Activated CD4-positive, alpha-beta T cell treated with anti-CD3 and anti-CD28 coated beads for 48 hours (primary cell): ENCODE measurements at places on chromosomes 2 and 18.

DNA sequence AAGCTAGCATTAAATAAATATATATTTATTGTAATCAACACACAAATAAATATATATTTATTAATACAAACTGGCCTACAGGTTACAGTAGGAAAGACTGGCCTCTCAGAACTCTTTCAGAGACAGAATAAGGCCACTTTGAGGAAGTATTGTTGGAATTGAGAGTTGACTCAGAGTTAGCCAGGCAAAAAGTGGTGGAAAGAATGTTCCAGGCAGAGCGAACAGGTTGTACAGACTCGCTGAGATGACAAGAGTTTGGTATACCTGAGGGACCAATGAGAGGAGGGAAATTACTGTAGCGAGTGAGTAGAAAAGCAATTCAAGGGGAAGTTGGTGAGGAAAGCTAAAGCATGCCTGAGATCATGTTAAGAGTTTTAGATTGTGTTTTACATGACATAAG lies 19.0 kb upstream of the XDH start:
- DNase-seq: no peak

- DNase-seq: no peak
These were observed 79.0 kb downstream of the TTC21B start for GRCh38 chr2:165874445-165875039.

DNA sequence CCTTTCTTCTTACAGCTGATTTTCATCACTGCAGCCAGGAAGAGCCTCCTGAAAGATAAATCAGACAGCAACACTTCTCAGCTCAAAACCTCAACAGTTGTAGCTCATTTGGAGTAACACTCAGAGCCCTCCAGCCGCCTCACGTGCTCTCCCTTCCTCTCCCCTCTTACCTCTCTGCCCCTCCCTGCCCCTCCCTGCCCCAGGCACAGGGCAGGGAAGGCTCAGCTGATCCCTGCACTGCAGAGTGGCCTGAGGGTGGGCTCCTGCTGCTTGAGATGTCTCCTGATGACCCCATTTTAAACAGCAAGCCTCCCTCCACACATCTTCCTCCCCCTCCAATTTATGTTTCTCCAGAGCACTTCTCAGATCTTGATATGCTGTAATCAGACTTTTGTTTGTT lies 54.4 kb downstream of the SH3YL1 start:
- no peak for DNase-seq

- DNase-seq: no peak
These were observed 202.9 kb downstream of the KCNH7 start for GRCh38 chr2:162635706-162636105.

DNA sequence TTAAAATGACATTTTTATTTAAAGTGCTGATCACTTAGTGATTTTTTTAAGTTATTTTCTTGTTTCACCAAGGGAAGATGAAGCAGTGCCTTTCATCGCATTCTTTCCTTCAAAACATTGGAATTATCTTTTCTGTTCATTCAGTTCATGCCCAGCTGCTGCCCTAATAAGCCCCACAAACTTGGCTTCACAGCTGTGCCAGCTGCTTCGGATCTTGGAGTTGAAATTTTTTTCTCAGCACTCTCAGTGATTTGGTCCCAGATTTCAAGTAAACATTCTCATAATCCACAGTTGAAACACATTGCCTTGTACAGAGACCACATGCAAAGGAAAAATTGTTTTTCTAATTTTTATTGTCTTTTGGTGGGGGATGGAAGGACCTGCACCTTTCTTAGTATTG lies 353.3 kb upstream of the LRP1B start:
- DNase-seq: no peak

DNA sequence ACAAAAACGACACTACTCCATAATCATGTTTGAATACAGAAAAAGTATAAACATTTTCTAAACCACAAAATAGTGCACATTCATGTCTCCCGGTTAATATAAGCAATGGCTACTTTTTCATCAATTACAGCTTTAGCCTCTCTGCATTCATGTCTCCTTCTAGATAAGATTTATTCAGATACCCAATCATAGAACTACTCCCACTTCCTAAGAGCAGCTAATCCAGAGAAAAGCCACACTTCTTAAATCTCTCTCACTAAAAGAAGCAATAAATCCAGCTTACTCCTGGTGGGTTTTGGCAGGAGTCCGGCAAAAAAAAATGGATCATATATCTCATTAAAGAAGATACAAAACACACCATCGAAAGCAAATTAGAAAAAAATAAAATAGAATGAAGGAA lies 20.1 kb downstream of the DSEL start:
- DNase-seq: no peak

DNA sequence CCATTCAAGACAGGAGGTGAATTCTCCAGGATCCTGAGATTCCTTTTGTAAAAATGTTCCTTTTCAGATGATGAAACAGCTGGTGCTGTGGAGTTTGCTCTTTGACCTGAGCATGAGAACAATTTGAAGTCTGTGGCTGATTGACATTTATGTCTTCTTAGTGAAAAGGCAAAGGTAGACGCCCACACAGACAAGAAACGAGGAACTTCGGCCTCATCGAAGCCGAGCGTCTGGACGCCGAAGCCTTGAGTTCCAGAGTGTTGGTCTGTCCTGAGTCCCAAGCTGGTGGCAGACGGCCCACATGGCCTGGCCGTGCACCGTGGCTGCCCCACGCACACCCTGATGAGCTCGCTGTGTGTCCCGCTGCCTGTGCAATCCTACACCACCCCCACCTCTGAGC lies 20.7 kb upstream of the SNTG2 start:
- DNase-seq: no peak

GRCh38 chr2:195633974-195634373 lies 23.1 kb upstream of the SLC39A10 start:
- no peak for DNase-seq

- no peak for DNase-seq
These were observed 268.0 kb downstream of the GPD2 start for GRCh38 chr2:156704132-156704531.

DNA sequence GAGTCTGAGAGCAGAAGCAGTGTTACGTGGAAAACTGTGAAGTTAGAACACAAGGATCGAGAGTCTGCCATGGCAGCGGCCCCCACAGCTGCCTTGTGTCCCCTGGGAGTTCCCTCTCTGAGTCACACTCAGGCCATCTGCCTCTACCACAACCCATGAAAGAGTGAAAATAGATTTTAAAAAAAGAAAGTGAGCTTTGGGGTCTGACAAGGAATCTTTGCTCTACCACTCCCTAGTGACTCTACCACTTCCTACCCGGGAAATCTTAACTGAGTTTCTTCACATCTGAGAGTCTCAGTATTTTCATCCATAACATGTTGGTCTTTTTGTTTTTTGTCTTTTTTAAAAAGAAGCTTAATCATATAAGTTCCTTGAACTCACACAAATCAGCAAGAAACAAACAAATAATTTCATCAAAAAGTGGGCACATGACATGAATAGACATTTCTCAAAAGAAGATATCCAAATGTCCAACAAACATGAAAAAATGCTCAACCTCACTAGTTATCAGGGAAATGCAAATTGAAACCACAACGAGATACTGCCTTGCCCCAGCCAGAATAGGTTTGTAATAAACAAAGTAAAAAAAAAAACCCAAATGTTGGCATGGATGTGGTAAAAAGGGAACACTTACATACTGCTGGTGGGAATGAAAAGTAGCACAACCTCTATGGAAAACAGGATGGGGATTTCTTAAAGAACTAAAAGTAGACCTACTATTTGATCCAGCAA lies 2.4 kb upstream of the MSGN1 start:
- DNase-seq: no peak

DNA sequence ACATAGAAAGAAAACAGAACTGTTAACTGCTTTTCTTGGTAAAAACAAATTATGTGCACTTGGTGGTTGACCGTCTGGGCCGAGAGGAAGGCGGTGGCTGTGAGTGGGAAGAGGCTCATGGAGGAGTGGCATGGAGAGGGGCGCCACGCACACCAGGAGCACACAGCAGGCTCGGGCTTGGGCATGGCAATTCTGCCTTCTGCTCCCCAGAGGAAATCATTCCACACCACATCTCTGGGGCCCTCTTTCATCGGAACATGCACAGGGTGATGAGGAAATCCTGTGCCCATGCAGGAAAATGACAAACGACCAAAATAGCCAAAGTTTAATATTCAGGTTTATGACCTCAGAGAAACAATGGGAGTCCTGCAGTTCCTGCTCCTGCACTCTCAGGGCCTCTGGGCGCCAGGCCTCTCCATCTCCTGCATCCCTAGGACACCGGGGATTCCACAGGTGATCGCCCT lies 26.4 kb downstream of the WDFY1 start:
- no peak for DNase-seq

- no peak for DNase-seq
These were observed 735.0 kb downstream of the CCDC85A start for GRCh38 chr2:56918790-56919189.

- DNase-seq: no peak
These were observed 91.4 kb downstream of the MAPK4 start for GRCh38 chr18:50651334-50651733.

DNA sequence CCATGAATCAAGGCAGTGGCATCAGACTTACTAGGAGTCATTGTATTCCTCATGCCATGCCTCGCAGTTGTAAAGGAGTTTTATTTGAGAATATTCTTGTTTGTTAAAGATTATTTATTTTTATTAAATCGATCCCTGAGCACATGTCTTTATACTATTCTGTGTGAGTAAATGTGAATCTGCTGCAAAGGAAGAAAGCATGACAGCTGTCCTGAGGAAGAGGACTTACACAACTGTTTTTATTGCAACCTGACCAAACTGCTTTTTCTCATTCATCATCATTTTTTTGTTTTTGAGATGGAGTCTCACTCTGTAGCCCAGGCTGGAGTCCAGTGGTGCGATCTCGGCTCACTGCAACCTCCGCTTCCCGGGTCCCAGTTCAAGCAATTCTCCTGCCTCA lies 34.1 kb downstream of the INO80D start:
- no peak for DNase-seq

- no peak for DNase-seq
These were observed 23.7 kb upstream of the MMADHC start for GRCh38 chr2:149611100-149611820.

DNA sequence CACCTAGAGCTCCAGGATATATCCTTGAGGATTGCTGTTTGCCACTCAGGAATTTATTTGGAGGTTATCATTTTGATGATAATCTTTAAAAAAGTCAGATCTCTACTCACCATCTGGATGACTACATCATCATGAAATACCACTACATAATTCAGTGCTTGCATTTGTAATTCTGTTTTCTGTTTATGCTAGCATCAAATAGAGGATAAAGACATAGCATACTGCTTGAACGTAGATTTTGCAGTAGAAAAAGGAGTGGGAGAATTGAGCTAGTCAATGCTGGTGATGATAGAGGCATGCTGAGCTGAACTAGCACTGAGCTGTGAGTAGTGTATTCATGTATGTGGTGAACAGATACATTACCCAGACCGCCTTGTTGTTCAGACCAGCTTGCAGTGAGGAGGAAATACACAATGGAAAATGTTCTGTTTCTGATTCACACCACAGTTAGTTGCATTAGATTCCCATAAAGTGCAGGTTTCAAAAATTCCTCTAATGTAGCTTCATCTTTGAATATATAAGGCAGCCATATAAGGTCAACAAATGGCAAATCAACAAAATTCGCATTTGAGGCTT lies 68.8 kb upstream of the CDC42EP3 start:
- no peak for DNase-seq

GRCh38 chr2:1518867-1519530 lies 105.7 kb downstream of the TPO start:
- DNase-seq: no peak

GRCh38 chr18:46161703-46162396 lies 57.7 kb downstream of the HAUS1 start:
- no peak for DNase-seq

GRCh38 chr2:158716121-158716791 lies 78.9 kb upstream of the DAPL1 start:
- DNase-seq: no peak

- DNase-seq: no peak
These were observed 171.8 kb upstream of the ATP5MC3 start for GRCh38 chr2:175353275-175353674.

- DNase-seq: no peak
These were observed 397.8 kb downstream of the GALR1 start for GRCh38 chr18:77647472-77647871.

DNA sequence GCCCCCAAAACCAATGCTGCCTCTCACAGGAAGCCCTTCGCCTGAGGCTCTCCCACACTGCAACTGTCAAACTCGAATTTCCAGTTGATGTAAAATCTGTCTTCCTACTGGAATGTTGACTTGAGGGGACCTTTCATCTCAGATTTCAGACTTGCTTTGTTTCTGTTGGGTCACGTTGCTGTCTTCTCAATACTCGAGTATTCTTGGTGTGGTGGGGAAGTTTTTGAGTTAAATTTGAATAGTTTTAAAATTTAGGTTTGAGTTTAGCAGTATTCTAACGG lies 50.8 kb downstream of the AGAP1 start:
- no peak for DNase-seq

- DNase-seq: peak; percentile 55
These were observed 2.2 kb downstream of the TGIF1 start for GRCh38 chr18:3451989-3452749.

DNA sequence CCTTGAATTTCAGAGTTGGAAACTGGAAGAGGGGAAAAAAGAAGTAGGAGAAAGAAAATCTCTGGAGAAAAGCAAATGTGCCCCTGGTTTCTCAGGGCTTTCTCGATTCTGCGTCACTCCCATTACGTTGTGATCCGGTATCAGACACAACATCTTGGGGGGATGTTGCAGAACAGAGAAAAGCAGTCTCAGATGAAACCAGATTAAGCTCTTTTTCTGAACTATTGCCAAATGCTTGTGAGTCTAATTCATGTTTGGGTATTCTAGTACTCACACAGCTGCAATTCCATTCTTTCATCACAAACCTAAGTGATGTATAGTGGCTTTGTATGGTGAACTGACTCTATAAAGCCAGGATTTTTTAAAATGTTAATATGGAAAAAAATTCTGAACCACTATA lies 233.2 kb downstream of the TCF4 start:
- DNase-seq: no peak

DNA sequence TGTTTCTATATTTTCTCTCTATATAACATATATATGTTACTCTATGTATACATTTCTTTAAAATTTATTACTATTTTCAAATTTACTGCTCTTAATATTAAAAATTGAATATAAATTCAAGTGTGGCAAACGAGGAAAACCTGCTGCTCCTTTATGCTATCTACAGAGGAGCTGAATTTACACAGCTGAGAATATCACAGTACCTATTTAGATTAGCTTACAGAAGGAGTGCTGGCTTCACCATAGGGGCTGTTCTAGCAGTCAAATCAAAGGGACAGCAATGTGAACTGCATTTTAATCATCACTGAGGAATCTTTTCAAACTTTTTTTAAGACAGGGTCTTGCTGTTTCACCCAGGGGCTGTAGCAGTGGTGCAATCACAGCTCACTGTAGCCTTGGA lies 213.8 kb downstream of the SRBD1 start:
- no peak for DNase-seq

- DNase-seq: no peak
These were observed 238.5 kb upstream of the FANCL start for GRCh38 chr2:58479535-58480140.
